Activated T-helper 9 cell treated with anti-CD3 and anti-CD28 coated beads, Interleukin-2, amount 50 U/mL, for 16 hours (primary cell): ENCODE measurements at places on chromosomes 13 and 19.

DNA sequence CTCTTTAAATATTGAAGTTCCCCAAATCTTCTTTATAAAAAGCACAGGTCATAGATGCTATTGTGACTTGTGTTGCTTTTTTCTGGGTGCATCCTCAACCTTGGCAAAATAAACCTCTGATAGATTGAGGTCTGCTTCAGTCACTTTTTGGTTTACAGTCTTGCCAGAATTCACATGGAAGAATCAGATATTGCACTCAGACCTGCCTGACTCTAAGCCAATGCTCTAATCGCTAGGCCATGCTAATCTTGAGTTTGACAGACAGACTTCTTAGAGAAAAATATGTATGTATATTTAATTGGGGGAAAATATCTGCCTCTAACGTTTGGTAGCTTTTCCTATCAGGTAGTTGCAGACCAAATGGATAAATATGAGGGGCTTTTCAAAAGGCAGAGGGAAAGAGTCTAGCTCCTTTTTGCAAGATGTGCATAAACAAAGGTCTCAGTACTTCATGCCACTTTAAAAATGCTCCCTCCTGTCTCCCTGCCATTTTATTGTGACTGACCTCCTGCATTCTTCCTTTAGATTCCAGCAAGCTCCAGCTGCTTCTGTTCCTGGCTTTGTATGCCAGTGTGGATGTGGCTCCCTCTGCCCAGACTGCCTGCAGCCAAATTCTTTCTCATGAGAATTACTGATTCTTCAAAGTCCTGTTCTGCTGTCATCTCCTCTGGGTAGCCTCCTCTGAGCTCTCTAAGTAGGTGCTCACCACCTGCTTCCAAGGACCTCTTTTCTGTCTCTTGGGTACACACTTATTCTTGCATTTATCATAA, 42.4 kb upstream of the RFC3 start:
- no peak for DNase-seq

DNA sequence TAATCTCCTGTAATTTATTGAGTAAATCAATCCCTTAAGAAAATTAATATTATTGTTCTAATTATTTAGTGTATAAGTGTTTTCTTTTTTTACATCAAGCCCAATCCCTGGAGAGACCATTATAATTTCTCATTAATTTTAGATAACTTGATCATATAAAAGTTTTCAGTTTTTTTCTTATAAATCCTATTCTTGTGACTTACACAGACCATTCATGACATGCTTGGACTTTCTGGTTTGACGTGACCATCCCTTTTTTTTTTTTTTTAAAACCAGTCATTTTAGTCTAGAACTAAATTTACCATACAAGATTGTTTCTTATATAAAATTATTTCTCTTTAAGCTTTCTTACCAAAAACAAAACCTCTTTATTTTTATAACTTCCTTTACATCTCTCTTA, 5.4 kb upstream of the MTRF1 start:
- no peak for DNase-seq

- no peak for DNase-seq
Observed at GRCh38 chr13:48615049-48615448, 38.7 kb upstream of the CYSLTR2 start.

GRCh38 chr13:30493658-30494381, 28.1 kb upstream of the HMGB1 start:
- no peak for DNase-seq

GRCh38 chr13:75324413-75324940, 157.5 kb downstream of the TBC1D4 start:
- no peak for DNase-seq

DNA sequence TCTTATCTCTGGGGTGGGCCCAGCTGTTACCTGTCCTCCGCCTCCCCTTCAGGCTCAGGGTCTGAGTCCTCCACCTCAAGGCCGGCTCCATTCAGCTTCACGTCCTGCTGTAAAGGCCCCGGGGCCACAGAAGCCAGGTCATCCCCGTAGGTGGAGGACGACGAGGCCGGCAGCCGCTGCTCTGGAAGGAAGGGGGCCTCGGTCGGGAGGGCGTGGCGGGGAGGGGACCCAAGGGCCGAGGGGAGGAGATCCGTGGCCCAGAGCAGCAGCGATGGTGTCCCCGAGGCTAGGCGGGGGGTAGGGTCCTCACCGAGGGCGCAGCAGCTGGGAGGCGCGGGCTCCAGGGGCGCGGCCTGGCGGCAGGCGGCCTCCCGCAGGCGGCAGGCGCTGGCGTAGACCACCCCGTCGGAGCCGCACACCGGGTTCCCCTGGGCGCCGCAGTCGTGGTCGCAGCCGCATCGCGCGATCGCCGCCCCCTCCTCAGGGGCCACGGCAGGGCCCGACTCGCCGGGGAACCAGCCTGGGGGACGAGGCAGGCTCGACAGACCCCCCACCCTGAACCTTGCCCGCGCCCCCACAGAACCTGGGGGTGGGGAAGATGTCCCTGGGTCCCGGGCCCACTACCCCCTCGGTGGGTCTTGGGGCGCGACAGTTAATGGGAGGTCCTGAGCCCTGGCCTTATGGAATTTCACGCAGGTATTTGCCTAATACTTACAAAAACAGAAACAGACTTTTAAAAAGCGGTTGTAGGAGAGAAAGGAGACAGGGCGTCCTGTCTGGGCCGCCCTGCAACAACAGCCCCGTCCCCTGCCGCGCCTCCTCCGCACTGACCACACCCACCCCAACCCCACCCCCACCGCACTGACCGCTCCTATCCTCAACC, 7.6 kb downstream of the F2RL3 start:
- no peak for DNase-seq

- no peak for DNase-seq
Observed at GRCh38 chr13:90800082-90800746, 547.3 kb upstream of the MIR17HG start.

DNA sequence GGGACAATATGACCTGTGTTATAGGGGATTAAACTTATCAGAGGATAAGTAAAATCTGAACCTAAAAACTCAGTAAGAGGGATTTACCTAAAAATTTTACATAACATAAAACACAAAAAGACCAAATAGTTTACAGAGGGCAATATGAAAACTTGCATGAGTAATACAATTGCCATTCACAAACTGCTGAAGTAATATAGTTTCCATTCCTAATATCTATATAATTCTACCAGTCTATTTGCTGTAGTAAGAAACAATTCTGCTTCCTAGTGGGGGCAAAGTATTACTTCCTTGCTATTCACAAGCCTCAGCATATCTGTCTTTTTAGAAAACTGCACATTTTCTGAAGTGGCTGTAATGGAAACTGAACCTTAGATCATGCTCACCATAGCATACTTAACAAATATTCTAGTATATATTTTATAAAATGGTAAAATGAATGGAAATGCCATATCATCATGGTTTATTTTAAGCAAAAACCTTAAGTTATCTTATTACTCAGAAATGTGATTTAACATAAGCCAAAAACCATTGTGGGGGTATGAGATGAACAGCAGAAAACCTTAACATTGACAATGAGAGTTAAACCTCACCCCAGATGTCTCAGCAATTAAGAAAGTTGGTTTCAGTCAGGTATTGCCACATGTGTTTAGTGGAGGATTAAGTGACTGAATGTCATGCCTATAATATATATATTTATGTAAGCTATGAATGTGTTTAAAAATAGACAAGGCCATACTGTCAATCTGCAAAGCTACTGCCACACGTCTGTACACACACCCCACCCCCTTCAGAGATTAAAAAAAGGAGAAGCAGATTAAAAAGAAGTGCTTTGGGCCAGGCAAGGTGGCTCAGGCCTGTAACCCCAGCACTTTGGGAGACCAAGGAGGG, 136.8 kb downstream of the MIPEP start:
- no peak for DNase-seq

DNA sequence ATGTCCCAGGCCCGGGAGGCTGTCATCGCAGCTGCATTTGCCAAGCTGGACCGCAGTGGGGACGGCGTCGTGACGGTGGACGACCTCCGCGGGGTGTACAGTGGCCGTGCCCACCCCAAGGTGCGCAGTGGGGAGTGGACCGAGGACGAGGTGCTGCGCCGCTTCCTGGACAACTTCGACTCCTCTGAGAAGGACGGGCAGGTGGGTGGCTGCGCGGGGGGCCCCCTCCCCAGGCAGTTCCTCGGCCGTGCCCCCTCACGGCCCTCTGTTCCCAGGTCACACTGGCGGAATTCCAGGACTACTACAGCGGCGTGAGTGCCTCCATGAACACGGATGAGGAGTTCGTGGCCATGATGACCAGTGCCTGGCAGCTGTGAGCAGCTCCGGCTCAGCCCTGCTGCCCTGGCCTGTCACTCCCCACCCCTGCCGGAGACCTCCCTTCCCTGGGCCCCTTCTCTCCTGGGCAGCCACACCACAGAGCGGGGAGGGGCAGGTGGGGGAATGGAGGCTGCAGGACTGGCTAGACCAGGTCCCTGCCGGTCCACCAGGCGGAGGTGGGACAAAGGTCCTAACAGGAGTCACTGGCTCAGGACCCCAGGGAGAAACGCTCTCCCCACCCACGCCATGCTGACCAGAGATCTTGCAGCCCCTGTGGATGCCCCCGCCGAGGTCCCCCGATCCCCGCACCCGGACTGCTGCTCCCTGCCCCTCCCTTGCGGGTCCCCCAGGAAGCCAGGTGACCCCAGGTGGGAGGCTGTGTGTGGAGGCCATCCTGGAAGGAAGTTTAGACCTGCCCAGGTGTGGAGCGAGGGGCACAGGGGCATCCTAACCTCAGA, 1.1 kb downstream of the CAPS start:
- DNase-seq, result no peak

GRCh38 chr19:2296141-2296540, 11.8 kb downstream of the LINGO3 start:
- no peak for DNase-seq

GRCh38 chr13:43156916-43157315, 133.5 kb downstream of the DNAJC15 start:
- DNase-seq, result no peak

- no peak for DNase-seq
Observed at GRCh38 chr13:28606466-28606865, 52.5 kb upstream of the POMP start.

GRCh38 chr19:49200238-49200862, 42.8 kb downstream of the TRPM4 start:
- DNase-seq, result no peak

DNA sequence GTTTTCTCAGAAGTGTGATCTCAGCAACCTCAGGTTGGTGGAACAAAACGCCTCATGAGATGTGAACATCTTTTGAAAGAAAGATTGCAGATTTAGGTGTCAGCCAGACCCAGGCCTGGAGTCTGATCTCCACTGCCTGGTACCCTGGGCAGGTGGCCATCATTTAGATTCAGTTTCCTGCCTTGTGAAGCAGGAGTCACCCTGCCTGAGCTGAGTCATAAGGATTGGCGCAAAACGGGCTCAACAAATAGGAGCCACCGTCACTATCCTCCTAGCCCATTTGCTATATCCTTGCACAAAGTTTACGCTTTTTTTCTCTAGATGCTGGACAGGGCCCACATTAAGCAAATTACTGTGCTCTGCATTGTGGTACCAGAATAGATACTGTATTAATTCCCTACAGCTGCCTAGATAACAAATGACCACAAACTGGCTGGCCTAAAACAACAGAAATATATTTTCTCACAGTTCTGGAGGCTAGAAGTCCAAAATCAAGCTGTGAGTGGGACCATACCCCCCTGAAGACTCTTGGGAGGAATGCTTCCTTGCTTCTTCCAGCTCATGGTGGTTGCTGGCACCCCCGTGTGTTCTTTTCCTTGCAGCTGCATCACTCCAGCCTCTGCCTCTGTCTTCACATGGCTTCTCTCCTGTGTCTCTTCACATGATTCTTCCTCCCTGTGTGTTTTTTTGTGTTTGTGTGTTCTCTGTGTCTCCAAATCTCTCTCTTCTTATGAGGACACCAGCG, 38.2 kb downstream of the TNFSF11 start:
- no peak for DNase-seq

- no peak for DNase-seq
Observed at GRCh38 chr13:72255908-72256307, 388.9 kb upstream of the DACH1 start.

DNA sequence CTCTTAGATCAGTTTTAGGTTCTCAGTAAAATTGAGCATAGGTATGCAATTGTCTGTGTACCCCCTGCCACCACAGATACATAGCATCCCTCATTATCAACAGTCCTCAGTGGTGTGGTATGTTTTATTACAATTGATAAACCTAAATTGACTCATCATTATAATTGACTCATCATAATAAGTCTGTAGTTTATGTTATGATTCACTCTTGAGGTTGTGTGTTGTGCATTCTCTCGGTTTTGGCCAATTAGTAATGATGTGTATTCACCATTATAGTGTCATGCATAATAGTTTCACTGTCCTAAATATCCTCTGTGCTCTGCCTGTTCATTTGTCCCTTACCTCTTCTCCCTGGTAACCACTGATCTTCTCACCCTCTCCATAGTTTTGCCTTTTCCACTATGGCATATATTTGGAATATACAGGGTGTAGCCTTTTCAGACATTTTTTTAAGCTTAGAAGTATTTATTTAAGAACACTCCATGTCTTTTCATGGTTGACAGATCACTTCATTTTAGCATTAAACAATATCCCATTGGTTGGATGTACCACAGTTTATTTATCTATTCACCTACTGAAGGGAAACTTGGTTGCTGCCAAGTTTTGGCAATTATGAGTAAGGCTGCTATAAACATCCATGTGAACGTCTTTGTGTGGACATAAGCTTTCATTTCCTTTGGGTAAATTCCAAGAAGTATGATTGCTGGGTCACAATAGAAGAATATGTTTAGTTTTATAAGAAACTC, 1620.6 kb upstream of the MIR17HG start:
- no peak for DNase-seq

DNA sequence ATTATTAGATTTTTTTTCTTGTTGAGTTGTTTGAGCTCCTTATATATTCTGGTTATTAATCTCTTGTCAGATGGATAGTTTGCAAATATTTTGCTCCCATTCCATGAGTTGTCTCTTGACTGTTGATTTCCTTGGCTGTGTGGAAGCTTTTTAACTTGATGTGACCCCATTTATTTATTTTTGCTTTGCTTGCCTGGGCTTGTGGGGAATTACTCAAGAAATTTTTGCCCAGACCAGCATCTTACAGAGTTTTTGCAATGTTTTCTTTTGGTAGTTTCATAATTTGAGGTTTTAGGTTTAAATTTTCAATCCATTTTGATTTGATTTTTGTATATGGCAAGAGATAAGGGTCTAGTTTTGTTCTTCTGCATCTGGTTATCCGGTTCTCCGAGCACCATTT, 124.7 kb downstream of the PCCA start:
- DNase-seq, result no peak

- DNase-seq, result no peak
Observed at GRCh38 chr13:27012482-27013197, 159.0 kb downstream of the USP12 start.

DNA sequence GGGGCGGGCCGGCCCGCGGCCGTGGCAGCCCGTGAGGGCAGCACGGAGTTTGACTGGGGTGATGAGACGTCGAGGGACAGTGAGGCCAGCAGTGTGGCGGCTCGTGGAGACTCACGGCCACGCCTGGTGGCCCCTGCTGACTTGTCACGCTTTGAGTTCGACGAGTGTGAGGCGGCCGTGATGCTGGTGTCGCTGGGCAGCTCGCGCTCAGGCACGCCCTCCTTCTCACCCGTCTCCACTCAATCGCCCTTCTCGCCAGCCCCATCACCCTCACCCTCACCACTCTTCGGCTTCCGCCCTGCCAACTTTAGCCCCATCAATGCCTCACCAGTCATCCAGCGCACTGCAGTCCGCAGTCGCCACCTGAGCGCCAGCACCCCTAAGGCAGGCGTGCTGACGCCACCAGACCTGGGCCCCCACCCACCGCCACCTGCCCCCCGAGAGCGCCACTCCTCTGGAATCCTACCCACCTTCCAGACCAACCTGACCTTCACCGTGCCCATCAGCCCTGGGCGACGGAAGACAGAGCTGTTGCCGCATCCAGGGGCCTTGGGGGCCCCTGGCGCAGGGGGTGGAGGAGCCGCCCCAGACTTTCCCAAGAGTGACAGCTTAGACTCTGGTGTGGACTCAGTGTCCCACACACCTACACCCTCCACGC, 4.5 kb downstream of the CIC start:
- DNase-seq, result no peak

GRCh38 chr19:7926021-7926726, at the start of gene CTXN1:
Gene CTXN1 (minus strand): TSS chr19:7926135. CDS start chr19:7925538, 597 bp downstream.
- DNase-seq, result peak; percentile 73
